Stimulated activated CD8-positive, alpha-beta memory T cell treated with anti-CD3 and anti-CD28 coated beads, Interleukin-2, amount 100 ng/mL, for 48 hours (primary cell): ENCODE measurements at places on chromosomes 3 and 15.

- DNase-seq, result no peak
These were observed 50.4 kb downstream of the KLF13 start for GRCh38 chr15:31377030-31377429.

DNA sequence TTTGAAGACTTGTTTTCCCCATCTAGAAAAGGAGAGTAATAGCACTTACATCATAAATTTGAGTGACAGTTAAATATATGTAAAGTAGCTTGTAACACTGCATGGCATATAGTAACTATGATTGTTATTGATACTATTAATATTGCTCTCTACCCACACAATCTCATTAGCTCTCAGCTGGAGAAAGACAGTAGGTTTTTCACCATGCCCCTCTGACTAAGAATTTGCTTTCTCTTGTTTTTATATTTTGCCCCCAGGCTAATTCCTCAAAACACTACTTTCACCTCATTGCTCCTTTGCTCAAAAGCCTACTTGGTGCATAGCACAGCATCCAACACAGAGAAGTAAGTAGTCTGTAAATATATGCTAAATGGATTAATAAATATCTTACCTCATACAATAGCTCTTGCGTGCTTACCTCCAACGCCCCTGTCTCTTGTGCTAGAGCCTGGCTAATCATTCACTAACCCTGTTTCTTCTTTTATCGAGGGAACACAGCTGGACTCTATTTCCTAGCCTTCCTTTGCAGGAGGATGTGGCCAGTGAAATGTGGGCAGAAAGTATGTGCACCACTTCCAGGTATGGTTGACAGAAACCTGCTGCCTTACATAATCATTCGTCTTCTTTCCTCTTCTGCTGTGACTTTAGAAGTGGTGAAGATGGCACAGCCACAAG lies 190.0 kb downstream of the PLCH1 start:
- DNase-seq, result no peak

DNA sequence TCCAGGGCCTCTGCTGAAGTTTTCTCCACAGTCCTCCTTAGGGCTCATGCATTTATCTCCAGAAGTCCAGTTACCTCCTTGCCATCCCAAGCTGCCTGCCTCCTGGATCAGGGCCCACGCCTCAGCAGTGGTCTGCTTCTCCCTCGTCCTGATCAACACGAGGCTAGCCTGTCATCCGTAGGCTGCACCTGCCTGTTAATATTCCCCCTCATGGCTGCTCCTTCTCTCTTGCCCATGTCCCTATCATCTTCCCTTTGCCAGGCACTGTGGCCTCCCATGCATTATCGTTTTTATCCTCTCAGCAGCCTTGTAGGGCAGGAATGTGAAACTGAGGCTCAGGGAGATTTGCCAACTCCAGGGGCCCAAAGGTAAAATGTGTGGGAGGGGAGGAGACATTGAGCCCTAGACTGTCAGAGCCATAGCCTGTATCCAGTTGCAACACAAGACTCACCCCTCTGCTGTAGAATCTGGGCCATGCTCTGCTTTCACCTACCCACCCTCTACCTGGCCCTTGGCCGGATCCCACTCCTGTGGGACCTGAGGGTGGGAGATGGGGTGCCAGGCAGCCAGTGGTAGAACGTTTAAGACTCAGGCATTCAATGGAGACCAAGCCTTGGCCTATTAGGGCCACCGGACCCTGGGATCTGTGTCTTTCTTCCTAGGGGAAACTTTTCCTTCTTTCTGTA lies 4.6 kb downstream of the GRM2 start:
- no peak for DNase-seq

- DNase-seq, result no peak
These were observed 200.1 kb downstream of the TLE3 start for GRCh38 chr15:69897471-69898237.

DNA sequence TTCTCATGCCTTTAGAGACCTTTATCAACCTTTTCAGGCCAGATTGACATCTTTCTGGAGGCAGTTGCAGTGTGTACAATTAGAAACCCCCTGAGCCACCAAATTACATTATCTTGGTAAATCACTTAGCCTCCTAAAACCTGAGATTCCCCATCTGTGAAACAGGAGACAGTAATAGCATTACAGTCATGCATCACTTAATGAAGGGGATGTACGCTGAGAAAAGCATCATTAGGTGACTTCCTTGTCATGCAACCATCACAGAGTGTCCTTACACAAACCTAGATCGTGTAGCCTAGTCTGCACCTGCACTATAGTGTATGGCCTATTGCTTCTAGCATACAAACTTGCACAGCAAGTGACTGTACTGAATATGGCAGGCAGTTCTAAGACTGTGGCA lies 400.8 kb upstream of the CNTN3 start:
- no peak for DNase-seq

GRCh38 chr3:129161860-129162271 lies 1.0 kb upstream of the ISY1 start:
- no peak for DNase-seq

GRCh38 chr15:79370716-79371115 lies 59.8 kb downstream of the TMED3 start:
- DNase-seq, result no peak

GRCh38 chr3:170731281-170731680 lies 138.7 kb downstream of the RPL22L1 start:
- no peak for DNase-seq

- no peak for DNase-seq
These were observed 61.4 kb upstream of the ARHGEF26 start for GRCh38 chr3:154059833-154060232.

DNA sequence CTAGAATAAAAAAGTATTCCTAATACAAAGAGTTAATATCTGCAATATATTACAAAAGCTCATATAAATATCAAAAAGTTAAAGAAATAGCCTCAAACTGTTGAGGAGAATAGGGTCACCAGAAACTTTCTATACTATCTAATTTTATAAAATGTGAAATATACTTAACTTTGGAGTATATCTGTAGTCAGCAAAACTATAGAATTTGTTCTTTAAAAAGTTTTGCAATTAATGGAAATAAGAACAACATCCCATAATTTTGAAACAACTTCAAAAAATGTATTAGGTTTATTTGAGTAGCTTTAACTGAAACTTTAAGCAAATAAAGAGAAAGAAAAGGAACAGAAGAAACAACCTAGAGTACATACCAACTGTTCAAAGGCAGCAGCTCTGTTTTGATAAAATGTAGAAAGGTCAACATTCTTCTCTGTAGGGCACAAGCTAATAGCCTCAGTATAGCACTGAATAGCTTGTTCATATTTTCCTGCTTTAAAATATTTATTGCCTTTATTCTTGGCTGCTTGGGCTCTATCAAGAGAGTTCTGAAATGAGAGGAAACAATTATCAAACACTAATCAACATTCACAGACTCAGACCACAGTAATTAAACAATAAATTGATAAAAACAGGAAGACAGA lies 14.3 kb downstream of the TOMM70 start:
- no peak for DNase-seq

GRCh38 chr3:148457886-148458285 lies 239.8 kb upstream of the AGTR1 start:
- DNase-seq, result no peak
